Stimulated activated naive B cell treated with anti-CD40 and anti-IgM and Interleukin-4, amounts not matched to agents 10 μg/mL and 1 μg/mL and 100 μg/mL, for 72 hours (primary cell): ENCODE measurements at places on chromosomes 1 and 21.

DNA sequence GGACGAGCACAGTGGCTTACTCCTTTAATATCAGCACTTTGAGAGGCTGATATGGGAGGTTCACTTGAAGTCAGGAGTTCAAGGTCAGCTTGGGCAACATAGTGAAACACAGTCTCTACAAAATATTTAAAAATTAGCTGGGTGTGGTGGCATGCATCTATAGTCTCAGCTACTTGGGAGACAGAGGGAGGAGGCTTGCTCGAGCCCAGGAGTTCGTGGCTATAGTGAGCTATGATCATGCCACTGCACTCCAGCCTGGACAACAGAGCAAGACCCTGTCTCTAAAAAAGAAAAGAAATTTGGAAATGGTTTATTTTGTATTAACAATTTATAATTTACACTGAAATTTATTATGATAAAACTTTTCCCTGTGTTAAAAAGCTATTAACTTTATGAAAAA, 1.7 kb upstream of the ANGPTL3 start:
- no peak for DNase-seq
- no peak overlapping the region for H3K4me3 ChIP-seq
- H3K36me3 ChIP-seq, result peaks cover 5% of the 10 kb centered on the region
- H3K27me3 ChIP-seq, result no peaks in the 10 kb centered on the region

DNA sequence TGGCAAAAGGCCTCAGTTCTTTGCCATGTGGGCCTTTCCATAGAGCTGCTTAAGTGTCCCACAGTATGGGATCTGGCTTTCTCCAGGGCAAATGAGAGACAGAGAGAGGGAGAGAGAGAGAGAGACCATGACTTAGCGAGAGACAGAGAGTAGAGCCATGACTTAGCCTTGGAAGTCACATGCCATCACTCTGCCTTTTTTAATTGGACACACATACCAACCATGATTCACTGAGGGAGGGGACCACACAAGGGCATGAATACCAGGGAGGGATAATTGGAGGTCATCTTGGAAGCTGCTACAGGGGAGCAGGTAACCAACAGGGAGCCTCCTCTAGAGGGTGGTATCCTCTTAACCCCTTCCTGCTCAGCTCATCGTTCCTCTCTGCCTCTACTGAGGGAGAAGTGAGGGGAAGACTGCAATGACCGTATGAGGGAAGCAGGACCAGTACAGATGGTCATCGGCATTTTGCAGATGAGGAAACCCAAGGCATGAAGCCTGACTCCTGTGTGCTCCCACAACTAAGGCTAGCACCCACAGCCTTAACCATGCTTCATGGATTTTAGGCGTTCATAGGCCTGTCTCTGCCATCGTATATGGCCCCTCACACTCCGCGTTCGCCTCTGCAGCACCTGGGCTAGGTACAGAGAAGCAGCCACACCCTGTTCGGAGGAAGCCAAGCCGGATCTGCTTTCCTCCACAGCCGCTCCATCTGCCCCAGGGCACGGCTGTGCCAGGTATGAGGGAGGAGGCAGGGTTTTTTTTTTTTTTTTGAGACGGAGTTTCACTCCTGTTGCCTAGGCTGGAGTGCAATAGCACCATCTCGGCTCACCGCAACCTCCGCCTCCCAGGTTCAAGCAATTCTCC, 38.6 kb downstream of the MEF2D start:
- H3K36me3 ChIP-seq, result peaks cover 19% of the 10 kb centered on the region
- peak overlapping the region; percentile 86 for H3K27ac ChIP-seq
- H3K27me3 ChIP-seq, result no peaks in the 10 kb centered on the region

DNA sequence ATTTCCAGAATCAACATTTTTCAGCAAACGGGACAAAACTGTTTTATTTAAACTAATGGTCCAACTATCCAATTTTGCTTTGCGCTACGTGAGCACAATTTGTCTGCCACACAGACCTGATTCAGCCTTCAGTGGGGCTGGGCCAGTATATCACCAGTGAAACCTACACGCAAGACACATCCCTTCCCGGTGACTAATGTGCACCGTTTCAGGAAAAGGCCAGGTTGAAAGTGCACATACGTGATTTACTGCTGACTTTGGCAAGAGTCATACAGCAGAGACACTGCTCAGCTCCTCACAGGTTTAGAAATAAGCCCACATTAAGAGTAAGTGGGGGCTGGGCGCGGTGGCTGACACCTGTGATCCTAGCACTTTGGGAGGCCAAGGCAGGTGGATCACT, 5.1 kb upstream of the TMEM51 start:
- no peak for DNase-seq
- no peak overlapping the region for H3K4me3 ChIP-seq
- no peaks in the 10 kb centered on the region for H3K36me3 ChIP-seq
- H3K4me1 ChIP-seq, result peaks cover 6% of the 10 kb centered on the region

DNA sequence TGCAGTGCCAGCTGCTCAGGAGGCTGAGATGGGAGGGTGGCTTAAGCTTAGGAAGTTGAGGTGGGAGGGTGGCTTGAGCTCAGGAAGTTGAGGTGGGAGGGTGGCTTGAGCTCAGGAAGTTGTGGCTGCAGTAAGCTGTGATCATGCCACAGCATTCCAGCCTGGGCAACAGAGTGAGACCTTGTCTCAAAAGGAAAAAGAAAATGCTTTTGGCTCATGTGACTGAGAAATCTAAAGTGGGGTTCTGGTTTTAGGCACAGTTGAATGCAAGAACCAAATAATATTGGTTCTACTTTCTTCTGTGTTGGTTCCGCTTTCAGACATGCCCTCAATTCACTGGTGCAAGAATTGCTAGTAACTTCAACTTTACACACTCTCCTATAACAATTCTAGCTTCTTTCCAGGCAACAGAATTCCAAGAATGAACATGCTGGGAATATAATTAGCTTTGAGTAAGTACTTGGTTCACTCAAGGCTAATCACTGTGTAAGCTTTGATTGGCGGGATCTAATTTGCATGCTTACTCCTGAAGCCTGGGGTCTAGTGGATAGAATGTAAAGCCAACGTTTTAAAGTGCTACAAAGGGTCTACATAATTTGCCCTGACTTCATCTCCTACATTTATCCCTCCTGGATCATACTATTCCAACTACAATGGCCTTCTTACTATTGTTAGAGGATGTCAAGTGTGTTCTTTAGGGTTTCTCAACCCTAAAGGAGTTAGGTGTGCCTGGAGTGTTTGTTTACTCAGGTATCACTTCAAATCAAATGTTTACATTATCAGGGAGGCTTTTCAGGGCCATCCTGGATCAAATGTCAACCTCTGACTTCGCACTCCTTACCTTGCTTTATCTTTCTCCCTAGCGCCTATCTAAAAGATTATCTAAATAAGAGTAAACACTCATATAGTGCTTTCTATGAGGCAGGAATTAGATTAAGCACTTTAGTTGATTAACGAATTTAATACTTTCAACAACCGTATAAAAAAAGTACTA, 115.1 kb downstream of the SLC16A1 start:
- peaks cover 40% of the 10 kb centered on the region for H3K4me1 ChIP-seq
- DNase-seq, result no peak
- no peak overlapping the region for H3K4me3 ChIP-seq
- H3K36me3 ChIP-seq, result no peaks in the 10 kb centered on the region

GRCh38 chr1:27011058-27011764, 1.4 kb downstream of the TENT5B start:
- H3K4me3 ChIP-seq, result peak overlapping the region; percentile 2
- H3K36me3 ChIP-seq, result no peaks in the 10 kb centered on the region
- H3K4me1 ChIP-seq, result peaks cover 18% of the 10 kb centered on the region
- no peak overlapping the region for H3K27ac ChIP-seq
- H3K27me3 ChIP-seq, result peaks cover 12% of the 10 kb centered on the region

GRCh38 chr1:37308031-37308960, 166.1 kb upstream of the ZC3H12A start:
- DNase-seq, result no peak
- no peak overlapping the region for H3K27ac ChIP-seq
- H3K36me3 ChIP-seq, result no peaks in the 10 kb centered on the region
- H3K4me1 ChIP-seq, result no peaks in the 10 kb centered on the region
- peaks cover 46% of the 10 kb centered on the region for H3K27me3 ChIP-seq
- H3K4me3 ChIP-seq, result no peak overlapping the region

DNA sequence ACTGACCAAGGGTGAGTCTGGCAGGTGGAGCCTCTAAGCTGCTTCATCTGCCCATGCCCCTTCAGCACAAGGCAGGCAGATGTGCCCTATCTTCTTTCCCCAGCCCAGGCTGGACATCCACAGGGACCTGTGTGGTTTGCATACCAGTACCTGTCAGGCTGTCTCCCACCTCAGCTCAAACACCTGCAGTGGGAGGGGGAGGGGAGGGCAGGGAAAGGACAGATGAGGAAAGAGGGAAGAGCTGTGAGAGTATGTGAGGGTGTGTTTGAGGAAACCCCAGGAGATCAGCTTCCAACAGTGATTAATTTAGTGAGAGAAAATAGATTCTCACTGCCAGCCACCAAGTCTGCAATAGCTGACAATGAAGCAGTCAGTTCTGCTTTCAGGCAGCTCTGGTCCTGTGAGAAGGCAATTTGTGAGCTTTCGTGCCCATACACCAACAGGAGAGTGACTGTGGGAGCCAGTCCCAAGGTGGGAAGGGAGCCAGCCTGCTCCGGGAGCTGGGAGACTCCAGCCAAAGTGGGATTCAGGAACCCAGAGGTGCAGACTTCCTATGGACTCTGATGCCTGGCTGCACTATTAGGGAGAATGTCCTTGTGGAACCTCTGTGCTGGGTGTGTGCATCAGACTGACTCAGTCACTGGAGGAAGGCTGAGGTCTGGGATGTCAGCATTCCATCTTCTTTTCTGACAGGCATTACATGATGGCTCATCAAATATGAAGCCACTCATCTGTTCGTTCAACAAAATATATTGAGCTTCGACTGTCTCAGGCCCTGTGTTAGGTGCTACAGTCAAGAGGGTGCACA, 59.7 kb downstream of the TNR start:
- H3K36me3 ChIP-seq, result no peaks in the 10 kb centered on the region
- no peak overlapping the region for H3K27ac ChIP-seq
- DNase-seq, result no peak
- H3K4me1 ChIP-seq, result peaks cover 12% of the 10 kb centered on the region
- H3K4me3 ChIP-seq, result no peak overlapping the region

- no peak overlapping the region for H3K27ac ChIP-seq
- H3K4me3 ChIP-seq, result no peak overlapping the region
- no peaks in the 10 kb centered on the region for H3K4me1 ChIP-seq
- H3K36me3 ChIP-seq, result no peaks in the 10 kb centered on the region
- no peaks in the 10 kb centered on the region for H3K27me3 ChIP-seq
- DNase-seq, result no peak
These were observed 78.6 kb upstream of the UBE2U start for GRCh38 chr1:64124704-64125440.
